Ovary (tissue), 10 donors: ENCODE measurements at places on chromosomes 11 and 22. TPM values are rescaled to one million over a fixed set of nuclear protein-coding genes. Genes with fewer than 3 reads are reported as not detected.

RANBP1 gene
- 80.2 TPM for polyA plus RNA-seq

- no peaks in the 10 kb centered on the region for H3K36me3 ChIP-seq
- H3K27ac ChIP-seq, result no peak overlapping the region
These were observed 12.3 kb downstream of the CAT start for GRCh38 chr11:34451053-34451452.

DNA sequence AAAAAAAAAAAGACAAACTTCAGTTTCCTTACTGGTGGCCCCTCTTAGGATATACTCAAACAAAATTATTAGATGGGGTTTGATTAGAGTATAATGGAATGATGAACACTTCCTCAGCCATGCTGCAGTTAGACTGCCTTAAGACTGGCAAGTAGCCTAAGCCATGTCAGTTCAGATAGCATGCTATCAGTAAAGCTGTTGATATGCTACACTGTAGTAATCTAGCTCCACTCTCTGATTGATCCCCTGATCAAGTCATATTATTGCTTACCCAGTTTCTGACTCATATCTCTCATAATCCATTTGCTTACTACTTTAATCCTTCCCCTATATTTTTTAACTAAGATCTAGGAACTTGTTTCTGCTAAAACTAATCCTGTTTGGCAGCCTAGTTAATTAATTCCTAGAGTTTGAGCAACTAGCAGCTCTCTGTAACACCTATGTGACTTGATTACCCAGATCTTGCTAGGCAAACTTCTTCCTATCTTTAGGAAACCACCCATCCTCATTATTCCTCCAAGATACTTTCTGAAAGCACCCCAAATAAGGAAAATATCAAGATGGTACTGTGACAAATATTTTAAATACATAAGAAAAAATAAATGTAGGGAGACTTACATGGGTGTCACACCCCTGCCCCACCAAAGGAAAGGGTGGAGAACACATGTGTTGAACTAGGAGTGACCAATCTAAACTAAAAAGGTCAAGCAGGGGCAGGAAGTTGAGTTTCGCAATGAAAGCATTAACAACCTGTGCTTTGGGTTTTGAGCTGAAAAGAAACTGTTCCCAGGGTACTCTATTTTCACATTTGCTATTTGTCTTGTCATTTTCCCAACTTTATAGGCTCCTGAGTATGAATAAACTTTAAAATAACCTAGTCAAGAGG, 43.2 kb downstream of the PIK3C2A start:
- H3K4me1 ChIP-seq, result peaks cover 5% of the 10 kb centered on the region
- no peak overlapping the region for H3K27ac ChIP-seq
- no peaks in the 10 kb centered on the region for H3K36me3 ChIP-seq
- H3K4me3 ChIP-seq, result no peak overlapping the region
- no peak for DNase-seq
- no peaks in the 10 kb centered on the region for H3K27me3 ChIP-seq

DNA sequence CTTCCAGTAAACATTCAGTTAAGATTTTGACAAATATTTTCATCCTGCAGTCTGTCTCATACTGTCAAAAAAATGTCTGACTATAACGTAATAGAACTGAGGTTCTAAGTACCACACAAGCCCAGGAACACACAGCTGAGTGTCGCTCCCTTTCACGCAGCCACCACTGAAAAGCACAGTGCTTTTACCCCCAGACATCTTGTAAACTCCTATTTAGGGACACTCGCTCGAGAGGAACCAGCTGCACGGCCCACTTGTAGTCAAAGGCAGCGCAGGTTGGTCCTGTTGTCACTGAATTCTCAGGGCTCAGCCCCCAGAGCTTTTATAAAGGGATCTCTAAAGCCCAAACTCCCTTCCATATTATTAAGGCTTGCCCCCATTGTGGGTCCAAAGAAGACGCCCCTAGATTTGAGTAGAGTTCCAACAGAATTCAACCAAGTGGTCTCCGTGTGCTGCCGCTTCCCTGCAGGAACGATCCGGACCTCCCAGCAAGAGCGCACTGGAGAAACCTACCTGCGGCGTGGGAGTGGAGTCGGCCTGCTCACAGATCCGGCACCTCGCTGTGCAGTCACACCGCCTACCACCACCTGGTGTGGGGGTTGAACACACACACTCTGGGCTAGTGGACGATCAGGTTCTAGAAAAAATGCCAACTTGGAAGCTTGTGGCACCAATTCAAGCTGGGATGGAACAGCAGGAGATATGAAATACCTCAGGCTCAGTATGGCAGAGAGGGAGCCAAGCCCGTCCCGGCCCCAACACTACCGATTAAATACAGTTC, 23.4 kb downstream of the ASPHD2 start:
- peaks cover 3% of the 10 kb centered on the region for H3K4me1 ChIP-seq
- no peak for DNase-seq
- H3K27me3 ChIP-seq, result no peaks in the 10 kb centered on the region
- no peak overlapping the region for H3K27ac ChIP-seq

- H3K36me3 ChIP-seq, result no peaks in the 10 kb centered on the region
- no peaks in the 10 kb centered on the region for H3K27me3 ChIP-seq
- H3K4me1 ChIP-seq, result no peaks in the 10 kb centered on the region
- no peak for DNase-seq
- H3K4me3 ChIP-seq, result no peak overlapping the region
- no peak overlapping the region for H3K27ac ChIP-seq
These were observed 94.0 kb upstream of the MTNR1B start for GRCh38 chr11:92875473-92875872.

DNA sequence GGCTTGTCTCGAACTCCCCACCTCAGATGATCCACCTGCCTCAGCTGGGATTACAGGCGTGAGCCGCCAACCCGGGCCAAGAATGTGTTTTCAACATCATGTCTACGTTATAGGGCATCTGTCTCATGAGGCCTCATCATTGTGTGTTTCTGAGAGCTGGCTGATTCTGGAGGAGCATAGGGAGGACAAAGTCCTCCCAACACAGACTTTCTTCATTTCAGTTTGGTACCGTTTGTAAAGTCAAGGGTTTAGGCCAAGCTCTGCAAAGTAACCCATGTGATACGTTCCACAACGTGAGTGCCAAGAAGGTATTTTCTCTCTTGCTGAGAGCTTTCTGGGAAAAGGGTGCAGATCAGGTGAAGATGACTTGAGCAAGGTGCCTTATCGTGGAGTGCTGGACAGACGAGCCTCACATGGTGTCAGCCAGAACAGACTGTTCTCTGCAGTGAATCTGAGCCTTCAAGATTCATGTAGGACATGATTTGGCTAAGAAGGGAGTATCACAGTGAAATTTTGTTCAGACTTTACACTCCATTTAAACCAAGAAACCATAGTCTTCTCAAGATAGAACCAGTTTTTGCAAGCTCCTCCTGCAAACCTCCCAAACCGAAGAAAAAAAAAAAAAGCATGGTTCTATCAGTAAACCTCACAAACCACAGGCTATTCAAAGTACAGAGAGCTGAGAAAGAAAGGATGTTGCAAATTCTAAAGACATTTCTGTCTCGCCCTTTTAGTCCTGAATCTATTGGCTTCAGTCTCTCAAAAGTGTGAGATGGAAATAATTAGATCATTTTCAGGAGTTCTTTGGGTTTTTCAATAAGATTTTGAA, 71.7 kb downstream of the DBX1 start:
- peaks cover 22% of the 10 kb centered on the region for H3K4me1 ChIP-seq
- no peaks in the 10 kb centered on the region for H3K36me3 ChIP-seq
- no peaks in the 10 kb centered on the region for H3K27me3 ChIP-seq
- H3K27ac ChIP-seq, result peak overlapping the region; percentile 55
- H3K4me3 ChIP-seq, result no peak overlapping the region
